ENCODE measurements at places on chromosomes 2 and 18.
A peak's percentile ranks its signal among the peaks of the same experiment; 100 is the strongest.

DNA sequence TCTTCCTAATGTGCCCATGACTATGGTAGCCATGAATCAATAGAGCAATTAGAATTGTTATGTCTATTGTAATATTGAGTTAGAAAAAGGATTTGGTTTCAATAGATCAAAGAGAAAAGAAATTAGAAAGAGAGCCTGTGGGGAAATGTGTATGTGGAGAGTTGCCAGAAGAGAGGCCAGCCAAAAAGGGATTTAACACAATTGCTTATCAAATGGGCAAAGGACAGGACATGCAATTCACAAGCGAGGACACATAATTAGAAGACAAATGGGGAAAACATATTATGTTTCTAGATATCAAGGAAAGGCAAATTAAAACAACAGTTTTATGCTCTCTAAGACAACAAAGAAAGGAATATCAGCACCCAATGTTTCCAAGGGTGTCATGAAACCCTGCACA is 403.2 kb upstream of the KLHL29 start:
- DNase-seq: no peak

DNA sequence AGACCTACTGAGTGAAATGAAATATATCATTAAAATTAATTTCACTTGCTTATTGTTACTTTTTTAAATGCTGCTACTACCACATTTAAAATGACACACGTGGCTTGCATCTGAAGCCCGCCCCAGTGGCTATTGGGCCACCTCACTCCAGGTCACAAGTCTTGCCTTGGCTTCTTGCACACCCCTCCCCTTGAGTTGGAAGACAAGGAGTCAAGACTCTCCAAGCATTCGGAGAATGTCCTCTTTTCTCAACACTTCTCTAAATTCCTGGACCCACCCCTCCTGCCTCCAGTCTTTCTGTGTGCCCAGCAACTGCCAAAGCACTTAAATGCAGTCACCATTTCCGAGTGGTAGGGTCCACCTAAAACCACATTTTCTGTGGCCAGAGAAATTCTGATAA is 73.4 kb downstream of the ZBTB7C start:
- no peak for DNase-seq

DNA sequence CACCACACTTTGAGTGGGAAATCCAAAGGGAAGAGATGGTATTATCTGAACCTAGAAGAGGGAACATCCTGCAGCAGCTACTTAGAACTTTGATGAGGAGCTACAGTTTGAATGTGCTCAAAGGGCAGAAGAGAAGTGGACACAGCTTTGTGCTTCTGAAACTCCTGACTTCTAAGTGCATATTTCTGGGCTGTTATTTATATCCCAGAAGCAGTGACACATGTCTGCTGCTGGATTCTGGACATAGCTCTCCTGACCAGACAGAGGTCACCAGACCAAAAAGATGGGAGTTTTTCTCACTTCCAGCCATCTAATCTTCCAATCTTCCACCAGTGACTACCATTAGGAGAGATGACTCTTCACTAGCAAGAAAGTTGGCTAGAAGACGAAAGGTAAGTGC is 153.9 kb downstream of the FSIP2 start:
- DNase-seq: no peak

DNA sequence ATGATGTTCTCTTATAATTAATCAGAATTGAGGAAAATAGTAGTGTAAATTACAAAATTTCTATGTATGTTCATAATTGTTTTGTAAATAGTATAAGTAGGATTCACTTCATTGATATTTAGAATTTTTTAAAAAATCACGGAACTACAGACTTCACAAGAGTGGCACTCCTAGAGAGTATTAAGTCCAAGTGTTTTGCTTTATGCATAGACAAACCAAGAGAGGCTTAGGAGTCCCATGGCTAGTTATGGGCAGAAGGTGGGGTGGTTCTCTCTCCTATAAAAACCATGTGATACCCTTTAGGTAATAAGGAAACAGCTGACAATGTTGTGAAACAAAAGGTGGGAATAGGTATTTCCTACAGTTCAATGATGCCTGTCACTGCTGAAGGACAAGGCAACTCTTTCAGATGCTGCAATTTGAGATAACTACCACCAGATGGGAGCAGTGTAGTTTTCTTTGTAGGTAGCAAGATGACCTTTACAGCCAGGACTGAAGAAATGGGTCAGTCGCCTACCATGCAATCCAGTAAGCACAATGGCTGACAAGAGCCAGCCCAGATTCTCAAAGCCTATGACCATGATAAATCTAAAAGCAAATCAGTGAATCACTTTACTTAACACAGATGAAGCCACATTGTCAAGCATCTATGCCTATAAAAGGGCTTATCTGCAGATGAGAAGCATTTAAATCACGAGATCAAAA is 83.9 kb downstream of the AAK1 start:
- no peak for DNase-seq

- no peak for DNase-seq
These were observed 15.2 kb downstream of the BOK start for GRCh38 chr2:241573741-241574140.

DNA sequence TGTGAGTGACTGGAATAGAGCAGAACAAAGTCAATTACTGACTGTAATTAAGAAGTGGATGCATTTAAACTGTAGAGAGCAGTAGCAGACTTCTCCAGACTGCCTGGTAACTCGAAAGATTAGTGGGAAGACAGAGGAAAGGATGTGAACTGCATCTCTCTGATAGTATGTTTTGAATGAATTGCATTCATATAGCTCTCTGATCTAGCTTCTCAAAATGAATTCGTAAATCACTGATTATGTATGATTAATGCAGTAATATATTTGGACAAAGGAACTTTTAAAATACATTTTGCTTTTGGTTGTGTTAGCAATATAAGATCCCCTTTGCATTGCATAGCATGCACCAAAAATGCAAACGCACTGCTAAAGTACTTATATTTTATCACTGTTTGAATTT is 304.0 kb downstream of the ARHGAP15 start:
- DNase-seq: no peak

GRCh38 chr18:57640749-57641148 is 19.1 kb upstream of the NARS1 start:
- no peak for DNase-seq

- DNase-seq: no peak
These were observed 3.8 kb upstream of the BOK start for GRCh38 chr2:241554610-241555322.

DNA sequence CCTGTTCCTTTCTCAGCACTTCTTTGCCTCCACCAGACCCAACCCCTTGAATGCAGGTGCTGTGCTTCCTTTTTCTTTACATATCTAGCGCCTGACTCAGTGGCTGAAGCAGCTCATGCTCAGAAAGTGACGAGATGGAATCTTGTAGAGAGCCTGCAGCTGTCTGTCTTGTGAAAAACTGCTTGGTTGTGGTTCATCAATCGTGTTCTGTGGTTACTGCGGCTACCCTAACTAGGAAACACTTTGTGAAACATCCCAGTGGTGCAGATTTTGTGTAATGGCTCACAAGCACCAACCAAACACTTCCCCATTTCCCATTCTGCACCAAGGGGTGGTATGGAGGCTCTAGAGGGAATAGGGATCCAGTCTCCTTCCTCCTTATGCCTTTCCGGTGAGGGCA is 307.2 kb upstream of the MMADHC start:
- no peak for DNase-seq

GRCh38 chr2:18440141-18440661 is 120.3 kb downstream of the RDH14 start:
- DNase-seq: no peak

DNA sequence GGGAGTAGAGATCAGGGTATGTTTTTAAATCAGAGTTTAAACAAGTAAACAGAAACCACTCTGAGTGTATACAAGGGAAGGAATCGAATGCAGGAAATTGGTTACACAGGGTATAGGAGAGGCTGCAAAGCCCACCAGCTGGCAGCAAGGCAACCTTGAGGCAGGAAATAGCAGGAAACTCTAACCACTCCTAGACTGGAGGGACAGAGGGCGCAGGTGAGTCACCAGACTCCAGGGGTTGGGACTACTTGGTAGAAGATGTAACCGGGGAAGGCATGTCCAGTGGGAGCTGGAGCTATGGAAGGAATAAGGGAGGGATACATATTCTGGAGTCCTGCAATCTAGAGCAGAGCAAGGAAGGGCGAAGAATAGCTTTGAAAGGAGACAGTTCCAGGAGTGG is 152.3 kb downstream of the MEIS1 start:
- no peak for DNase-seq

DNA sequence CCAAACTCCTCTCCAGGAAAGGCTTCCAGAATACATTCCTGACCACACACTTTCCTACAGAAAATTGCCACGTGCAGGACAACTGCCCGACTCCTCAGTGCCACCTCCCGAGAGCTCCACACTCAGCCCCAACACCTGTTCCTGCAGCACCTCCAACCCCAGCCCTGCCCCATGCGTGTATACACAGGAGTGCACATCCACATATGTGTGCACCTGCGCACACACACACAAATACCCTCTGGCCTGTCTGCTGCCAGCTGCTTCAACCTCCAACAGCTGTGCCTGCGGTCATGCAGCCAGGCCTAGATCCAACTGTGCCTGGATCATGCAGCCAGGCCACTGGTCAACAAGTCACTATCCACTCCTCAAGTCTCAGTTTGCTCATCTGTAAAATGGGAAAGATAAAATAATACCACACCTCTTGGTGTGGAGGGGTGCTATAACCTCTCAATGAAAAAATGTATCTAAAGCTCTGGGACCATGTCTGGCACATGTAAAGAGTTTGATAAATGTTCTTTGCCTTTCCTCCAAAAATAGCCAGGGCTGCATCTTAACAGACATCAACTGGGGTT is 152.1 kb upstream of the ID2 start:
- no peak for DNase-seq

- peak; percentile 18 for DNase-seq
These were observed 4.3 kb downstream of the TMEFF2 start for GRCh38 chr2:192190474-192190873.

GRCh38 chr2:150997702-150998440 is 263.8 kb downstream of the RBM43 start:
- no peak for DNase-seq

DNA sequence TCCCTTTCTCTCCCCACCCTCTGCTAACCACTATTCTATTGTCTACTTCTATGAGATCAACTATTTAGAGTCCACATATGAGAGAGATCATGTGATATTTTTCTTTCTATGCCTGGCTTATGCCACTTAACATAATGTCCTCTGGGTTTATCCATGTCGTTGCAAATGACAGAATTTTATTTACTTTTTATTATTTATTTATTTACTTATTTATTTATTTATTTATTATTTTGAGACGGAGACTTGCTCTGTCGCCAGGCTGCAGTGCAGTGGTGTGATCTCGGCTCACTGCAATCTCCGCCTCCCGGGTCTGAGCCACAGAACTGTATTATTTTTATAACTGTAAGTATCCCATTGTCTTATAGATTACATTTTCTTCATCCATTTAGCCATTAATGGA is 443.4 kb upstream of the CDH19 start:
- DNase-seq: no peak

- no peak for DNase-seq
These were observed 9.3 kb upstream of the MGAT5 start for GRCh38 chr2:134244587-134244986.

DNA sequence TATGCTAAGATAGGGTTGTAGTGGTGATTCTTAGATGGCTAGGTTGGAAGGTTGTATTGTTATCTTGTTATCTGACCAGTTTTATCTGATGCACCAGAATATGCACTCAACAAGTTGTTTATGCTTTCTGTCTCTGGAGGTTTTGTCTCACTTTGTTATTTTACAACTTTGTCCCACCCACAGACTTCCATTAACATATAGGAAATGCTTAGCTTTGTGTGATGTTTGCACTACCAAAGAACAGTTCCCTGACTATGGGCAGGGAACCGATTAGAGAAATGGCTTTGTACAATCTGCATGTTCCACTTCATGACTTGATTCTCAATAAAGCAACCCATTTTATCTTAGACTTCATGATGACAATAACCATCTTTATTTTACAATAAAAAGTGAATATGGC is 160.6 kb upstream of the CDH20 start:
- no peak for DNase-seq

- DNase-seq: no peak
These were observed 21.4 kb downstream of the KCNS3 start for GRCh38 chr2:17899871-17900270.

DNA sequence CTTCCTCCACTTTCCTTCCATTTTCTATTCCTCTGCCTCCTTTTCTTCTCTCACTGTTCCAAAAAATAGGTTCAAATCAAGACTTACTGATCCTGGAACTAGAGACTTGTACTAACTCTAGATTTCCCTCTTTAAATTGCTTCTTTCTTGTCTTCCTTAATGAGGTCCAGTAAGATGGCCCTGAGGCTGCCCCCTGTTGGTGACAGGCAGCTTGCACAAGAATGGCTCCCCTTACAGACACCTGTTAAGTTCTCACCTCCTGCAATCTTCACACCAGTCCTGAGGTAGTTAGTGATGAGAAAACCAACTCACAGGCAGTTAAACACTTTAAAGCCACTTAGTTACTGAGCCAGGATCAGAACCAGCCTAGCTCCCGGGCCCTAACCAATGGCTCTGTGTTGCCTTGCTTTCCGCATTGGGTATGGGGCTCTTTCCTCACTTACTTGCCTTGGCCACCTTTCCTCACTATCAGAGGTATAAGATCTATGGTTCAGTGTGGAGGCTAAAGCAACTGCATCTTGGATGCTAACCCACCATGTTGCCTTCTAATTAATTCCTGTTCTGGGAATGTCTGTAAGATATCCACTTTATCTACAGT is 130.6 kb downstream of the AKAIN1 start:
- DNase-seq: no peak

- DNase-seq: no peak
These were observed 67.7 kb upstream of the OSR1 start for GRCh38 chr2:19426144-19426543.

DNA sequence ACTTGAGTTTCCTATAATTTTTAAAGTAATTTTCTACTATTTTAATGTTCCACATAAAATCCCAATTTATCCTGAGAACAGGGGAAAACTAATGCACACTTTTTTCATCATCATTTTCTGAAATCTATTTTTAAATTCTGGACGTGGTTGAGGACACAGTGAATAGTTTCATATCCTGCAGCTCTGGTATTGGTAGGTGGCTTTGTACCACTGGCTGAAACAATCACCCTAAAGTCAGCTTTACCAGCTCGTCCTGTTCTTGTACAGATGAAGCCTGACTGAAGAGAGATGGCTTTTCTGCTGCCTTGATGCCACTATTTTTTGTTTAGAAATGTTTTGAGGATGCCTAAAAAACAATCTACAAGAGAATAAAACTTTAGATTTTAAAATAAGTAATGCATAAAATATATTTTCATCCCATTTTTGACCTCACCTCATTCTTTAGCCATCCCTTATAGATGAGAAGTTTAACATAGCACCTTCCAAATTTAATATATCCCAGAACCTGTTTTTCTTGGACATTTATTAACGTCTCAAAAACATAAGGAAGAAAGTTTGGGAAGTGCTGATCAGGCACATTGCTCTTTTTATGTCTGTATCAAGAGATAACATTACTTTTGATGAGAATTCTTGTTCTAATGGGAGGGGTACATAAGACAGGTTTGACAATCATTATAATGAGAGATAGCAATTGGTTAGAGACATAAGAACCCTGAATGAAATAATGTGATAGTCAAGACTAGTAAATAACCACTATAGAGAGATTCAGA is 80.9 kb downstream of the GALNT1 start:
- DNase-seq: no peak

Measured in T-cell (primary cell).